ELR (cell line): ENCODE measurements at places on chromosomes 3 and 15.
A peak's percentile ranks its signal among the peaks of the same experiment; 100 is the strongest.

- peak; percentile 93 for DNase-seq
Measured at GRCh38 chr15:69390575-69390974, 23.6 kb upstream of the KIF23 start.

DNA sequence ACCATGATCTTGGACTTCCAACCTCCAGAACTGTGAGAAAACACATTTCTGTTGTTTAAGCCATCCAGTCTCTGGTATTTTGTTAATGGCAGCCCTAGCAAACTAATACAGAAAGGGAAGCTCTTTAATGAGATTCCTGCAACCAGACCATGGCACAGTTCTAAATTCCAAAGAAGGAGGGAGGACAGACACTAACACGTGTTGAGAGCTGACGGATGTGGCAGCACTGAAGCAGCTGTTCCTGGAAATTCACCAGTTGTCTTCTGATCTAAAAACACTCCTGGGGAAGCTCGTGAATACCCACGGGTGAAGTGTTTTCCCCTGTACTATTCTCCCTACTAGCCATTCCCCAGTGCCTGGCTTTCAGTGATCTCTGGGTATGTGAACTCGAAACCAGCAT is 56.7 kb downstream of the RPL22L1 start:
- no peak for DNase-seq

- DNase-seq: no peak
Measured at GRCh38 chr3:57980416-57980815, 27.8 kb upstream of the FLNB start.

DNA sequence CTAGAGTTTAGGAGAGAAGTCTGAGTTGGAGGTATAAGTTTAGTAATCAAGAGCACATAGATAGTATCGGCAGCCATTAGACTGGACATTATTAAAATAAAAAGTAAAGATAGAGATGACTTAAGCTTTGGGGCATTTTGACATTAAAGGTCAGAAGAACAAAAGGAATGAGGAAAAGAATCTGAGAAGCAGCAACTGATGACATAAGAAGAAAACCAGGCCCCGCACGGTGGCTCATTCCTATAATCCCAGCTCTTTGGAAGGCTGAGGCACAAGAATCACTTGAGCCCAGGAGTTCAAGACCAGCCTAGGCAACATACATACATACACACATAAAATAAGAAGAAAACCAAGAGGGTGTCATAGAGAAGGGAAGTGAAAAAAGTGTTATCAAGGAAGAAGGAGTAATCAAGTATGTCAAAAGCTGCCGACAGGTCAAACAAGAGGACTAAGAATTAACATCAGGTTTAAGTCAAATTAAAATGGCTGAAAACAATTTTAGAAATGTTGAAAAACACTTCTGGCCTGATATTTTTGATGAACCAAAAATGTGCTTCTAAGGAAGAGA is 38.9 kb downstream of the ACAP2 start:
- DNase-seq: no peak

- DNase-seq: no peak
Measured at GRCh38 chr3:170829546-170830272, 40.3 kb downstream of the RPL22L1 start.

GRCh38 chr3:13452490-13453335 is 27.4 kb upstream of the HDAC11 start:
- DNase-seq: peak; percentile 75

DNA sequence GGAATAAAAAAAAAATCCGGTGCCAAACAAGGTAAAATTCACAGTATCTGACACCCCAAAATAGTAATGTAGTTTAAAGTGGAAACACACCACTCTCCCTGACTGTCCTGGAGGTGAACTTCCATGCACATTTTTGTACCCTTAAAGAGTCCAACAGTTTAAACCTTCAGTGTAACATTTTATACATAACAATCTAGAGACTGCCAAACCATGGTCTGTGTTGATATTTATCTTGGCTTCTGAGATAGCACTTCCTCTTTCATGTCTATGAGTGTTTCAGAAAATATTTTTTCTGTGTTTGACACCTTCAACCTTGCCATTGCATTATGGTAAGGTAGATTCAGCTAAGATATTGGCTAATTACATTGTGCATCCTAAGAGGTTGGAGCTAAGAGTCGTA is 13.9 kb downstream of the TMEM45A start:
- no peak for DNase-seq

GRCh38 chr3:151856641-151857040 is 16.8 kb upstream of the SUCNR1 start:
- DNase-seq: no peak

DNA sequence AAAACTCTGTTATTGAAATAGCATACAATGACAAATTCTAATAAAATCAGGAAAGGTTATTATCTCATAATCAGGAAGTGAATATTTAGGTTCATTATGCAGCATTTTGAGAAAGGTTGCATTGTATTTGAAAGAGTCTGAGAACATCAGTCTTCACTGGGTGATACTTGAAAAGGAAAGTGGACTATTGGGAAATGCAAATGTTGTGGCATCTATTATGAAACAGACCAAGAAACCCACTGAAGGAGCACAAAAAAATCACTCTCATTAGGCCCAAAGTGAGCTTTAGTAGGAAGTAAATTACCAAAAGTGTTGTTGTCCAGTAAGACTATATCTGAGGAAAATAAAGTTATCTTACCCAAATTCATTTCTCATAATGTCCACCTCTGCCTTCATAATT is 90.8 kb downstream of the ZPLD1 start:
- no peak for DNase-seq

DNA sequence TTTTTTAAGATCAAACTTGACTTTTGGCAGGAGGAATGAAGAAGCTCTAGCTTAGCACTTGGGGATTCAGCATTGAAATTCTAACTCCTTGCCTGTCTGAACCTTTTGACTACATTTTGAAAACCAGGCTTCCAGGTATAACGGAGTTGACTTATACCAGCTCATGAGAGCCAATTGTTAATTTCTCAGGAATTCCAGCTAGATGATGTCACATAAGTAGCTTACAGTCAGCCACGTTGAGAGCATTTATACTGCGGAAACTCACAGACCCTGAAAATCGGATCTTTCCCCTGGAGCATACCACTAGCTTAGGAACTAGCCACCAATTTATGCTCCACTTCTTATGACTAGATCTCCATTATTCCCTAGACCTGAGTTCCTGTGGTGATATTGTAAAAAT is 321.4 kb upstream of the DPH6 start:
- DNase-seq: no peak

GRCh38 chr15:65466901-65467300 is 44.2 kb upstream of the IGDCC4 start:
- DNase-seq: peak; percentile 12

GRCh38 chr3:122091602-122092295 is 36.6 kb downstream of the CD86 start:
- no peak for DNase-seq

GRCh38 chr3:13046569-13047274 is 26.5 kb downstream of the IQSEC1 start:
- no peak for DNase-seq

DNA sequence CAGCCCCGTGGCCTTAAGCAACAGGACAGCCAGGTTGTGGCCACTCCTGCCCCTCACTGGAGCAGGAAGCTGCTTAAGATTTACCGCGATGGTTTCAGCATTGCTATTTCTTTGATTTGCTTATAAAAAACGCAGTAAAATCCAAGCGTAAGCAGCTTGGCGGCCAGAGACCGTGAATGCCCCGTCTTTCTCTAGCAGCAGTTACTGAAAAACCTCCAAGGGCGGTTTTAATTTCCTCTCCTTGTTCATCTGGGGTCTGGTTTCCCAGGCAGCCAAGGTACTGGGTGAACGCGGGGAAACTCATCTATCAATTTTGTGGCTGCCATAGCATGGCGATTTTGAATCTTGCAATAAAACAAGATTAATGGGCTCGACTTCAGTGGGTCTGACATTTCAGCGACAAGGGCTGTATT is 130.3 kb downstream of the MINAR1 start:
- DNase-seq: peak; percentile 1
